ENCODE measurements at places on chromosomes 3 and 15. TPM values are rescaled to one million over a fixed set of nuclear protein-coding genes. Genes with fewer than 3 reads are reported as not detected.

GRCh38 chr3:111730143-111730542 is 128.9 kb upstream of the PHLDB2 start:
- no peak for DNase-seq

The ATP13A5 gene
- 4.5 TPM for total RNA-seq

The GCNT3 gene
- total RNA-seq = 5.2 TPM

DNA sequence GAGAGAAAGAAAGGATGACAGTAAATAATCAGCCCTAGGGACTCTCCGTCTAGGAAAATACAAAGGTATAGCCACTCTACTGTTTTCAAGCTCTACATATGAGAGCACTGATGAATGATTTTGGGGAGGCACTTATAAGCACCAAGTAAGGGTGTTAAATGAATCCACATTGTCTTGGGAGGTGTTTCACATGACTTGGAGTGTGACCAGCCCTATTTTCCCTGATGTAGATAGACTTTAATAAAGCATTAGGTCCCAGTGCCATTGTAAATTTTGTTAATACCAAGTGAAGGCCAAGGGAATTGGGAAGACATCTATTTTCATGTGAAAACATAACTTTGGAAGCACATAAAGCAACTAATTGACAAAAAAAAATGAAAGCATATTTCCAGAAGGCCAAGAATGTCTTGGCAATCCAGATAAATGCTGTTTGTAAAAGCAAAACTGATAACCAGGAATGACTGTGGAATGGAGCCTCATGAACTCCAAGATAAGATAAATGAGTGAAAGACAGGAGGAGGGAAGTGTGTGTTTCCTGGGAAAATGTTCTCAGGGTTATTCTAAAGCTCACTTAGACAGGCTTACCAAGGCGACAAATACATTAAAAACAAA is 96.0 kb upstream of the MYZAP start:
- DNase-seq = no peak

The POPDC2 gene
- 7.9 TPM for total RNA-seq

Measured in breast epithelium (tissue), 4 donors.